ENCODE measurements at places on chromosomes 16 and 17.

GRCh38 chr17:78129351-78130089 lies 965 bp upstream of the TMC6 start:
- no peak for DNase-seq

- no peak for DNase-seq
Measured at GRCh38 chr16:5633845-5634440, 536.3 kb upstream of the EEF2KMT start.

- no peak for DNase-seq
Measured at GRCh38 chr17:13106171-13106570, 88.3 kb upstream of the ELAC2 start.

DNA sequence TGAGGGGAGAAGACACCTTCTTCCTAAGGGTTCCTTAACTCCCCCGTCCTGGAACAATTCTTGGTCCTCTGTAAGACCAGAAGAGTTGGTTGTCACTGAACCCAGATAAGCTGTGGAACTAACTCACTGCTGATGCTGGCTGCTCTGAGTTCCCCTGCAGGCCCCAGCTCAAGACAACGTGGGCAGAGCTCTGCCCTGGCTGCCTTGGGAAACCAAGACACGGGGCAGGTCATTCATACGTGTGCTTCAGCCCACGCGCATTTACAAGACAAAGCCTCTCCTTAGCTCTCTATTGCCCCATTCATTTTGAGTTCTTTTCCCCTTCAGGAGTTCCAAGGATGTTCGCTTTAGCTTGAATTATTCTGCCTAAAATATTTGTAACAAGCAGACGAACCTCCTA lies 3.4 kb upstream of the NAT9 start:
- DNase-seq: no peak

- no peak for DNase-seq
Measured at GRCh38 chr16:13403326-13403725, 501.9 kb downstream of the SHISA9 start.

GRCh38 chr17:11996722-11997146 lies 541 bp downstream of the ZNF18 start:
- no peak for DNase-seq

GRCh38 chr17:30580916-30581315 lies 103.7 kb downstream of the GOSR1 start:
- no peak for DNase-seq

DNA sequence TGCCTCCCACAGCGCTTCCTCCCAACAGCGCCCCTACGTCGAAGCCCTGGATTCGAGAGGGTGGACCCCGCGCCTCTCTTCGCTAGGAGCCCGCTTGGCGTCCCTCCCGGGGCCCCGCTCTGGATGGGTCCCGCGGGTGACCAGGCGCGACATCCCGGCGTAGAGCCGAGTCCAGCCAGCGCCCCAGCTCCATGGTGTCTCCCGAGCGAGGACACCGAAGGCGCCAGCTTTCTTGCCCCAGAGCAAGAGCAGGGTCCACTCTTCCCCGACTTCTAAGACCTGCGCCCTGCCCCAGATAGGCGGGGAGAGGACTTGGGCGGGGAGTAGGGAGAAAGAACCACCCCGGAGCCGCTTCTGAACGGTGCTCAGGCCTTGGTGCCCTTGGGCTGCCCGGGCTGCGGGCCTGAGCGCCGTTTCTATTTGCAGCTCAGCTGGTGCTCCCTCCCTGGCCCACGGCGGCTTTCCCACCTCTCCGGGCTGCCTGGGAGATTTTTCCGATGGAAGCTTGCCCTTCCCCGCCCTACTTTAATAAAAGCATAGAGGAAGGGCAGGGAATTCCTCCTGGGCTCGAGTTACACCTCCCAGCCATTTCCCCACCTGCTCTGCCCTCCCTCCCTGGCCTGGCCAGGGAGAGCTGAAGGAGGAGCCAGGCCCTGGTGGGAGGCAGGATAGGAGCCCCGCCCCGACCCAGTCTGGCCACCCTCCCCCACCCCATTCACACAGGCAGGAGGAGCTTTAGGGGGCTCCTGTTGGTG lies 1.8 kb downstream of the MMP15 start:
- DNase-seq: no peak

DNA sequence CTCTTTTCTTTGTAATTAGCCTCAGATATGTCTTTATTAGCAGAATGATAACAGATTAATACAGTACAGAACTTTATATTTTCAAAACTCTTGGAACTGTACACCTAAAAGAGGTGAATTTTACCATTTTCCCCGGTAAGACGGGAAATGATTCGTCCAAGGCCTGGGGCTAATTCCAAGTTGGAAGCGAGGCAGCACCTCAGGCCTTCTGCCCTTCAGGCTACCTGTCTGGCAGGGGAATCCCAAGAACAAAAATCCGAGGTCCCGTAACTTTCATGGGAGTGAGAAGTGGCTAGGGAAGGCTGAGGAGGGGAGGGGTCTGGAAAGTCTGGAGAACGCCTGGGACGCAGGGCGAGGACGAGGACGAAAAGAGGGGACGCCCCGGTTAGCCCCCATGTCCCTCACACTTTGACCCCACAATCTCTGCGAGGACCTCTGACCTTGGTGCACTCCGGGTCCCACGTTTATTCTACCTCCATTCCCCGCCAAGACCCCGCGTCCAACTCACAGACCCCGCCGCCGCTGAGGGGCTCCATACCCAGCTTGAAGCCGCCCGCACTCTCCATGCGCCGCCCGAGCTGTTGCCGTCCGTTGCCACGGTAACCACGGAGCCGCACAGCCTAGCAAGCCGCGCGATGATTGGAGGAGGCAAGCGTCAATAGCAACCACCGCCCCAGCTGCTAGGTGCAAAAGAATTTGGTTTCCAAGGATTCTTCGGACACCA lies at the start of gene HYDIN:
Gene HYDIN (minus strand): TSS at position 601 of the 724 bp plus-strand sequence. CDS start 43,827 bp downstream, outside the sequence.
- DNase-seq: no peak

- DNase-seq: peak; percentile 53
Measured at GRCh38 chr16:26598061-26598460, 468.7 kb upstream of the C16orf82 start.

DNA sequence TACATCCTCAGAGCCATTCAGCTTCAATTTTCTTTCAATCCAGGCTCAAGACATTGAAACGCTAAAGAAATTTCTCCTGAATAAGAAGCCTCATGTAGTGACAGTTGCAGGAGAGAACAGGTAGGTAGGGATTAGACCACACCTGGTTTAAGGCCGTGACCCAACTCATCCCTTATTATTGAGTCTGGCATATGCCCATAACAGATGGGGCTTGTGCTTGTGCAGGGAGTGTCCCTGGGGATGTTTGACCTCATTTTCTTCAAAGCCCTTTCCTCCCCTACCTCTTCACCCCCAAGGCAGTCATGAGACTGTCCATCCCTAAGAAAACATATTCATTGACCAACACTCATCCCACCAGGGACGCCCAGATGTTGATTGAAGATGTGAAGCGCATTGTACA lies 24.3 kb downstream of the SUPT6H start:
- no peak for DNase-seq

- peak; percentile 72 for DNase-seq
Measured at GRCh38 chr16:88703486-88704309, 2.5 kb downstream of the RNF166 start.

DNA sequence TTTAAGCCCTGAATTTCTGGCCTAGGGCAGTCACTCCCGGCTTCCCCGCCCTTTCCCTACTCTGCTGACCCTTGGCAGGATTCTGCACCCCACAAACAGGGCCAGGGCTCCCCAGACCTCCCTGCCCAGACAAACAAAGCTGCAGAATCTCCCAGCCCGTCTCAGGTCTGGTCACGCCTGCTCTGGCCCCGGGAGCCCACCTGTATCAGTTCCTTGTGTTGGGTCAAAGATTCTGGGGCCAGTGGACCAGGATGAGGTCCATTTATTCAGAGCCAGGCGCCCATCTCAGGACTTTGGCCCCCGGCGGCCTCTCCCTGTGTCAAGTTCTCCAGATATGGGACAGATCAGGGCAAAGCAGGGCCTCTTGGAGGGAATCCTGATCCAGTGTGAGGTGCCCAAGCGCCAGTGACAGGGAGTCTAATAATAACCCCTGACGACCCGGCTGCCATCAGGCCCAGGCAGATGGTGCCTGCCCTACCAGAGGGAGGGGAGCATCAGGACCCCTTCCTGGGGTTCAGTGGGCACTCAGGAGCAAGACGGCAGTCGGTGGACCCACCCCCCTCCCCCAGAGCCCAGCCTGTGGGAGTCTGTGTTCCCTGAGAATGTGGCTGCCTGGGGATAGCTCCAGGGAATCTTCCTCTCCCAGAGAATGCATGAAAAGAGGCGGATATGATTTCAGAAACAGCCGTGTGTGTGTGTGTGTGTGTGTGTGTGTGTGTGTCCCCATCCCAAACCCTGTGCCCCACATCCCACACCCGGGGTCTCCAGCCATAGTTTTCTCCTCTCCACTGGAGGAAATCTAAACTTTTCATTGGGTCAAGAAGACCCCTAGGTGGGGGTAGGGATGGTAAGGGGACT lies 1.3 kb downstream of the TTYH2 start:
- DNase-seq: no peak

DNA sequence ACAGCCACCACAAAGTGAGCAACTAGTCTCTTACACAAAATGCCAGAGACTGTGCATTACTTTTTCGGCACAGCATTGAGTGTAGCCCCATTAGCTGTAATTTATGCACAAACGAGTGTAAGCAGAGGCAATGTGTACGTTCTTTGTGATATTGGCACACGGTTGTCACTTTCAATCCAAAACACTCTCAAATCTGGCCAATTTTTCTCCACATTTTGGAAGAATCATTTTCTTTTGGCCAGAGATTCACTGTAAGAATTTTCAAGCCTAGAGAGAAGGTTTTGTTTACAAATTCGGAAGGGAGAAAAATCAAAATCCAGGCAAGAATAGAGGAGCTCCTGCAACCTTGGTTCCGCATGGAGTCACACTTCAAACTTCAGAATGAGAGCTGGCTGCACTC lies 15.4 kb upstream of the KIF2B start:
- DNase-seq: no peak

- DNase-seq: no peak
Measured at GRCh38 chr16:81061871-81062608, 15.0 kb downstream of the C16orf46 start.
